Activated CD4-positive, alpha-beta T cell treated with anti-CD3 and anti-CD28 coated beads, Interleukin-2, amount 10 ng/mL, durations not matched to agents 24 days and 14 days (primary cell): ENCODE measurements at places on chromosomes 5 and 9. TPM values are rescaled to one million over a fixed set of nuclear protein-coding genes. Genes with fewer than 3 reads are reported as not detected.

- H3K4me1 ChIP-seq: no peaks in the 10 kb centered on the region
- no peak for DNase-seq
- H3K27ac ChIP-seq: no peak overlapping the region
Observed at GRCh38 chr5:160231783-160232342, 2.6 kb downstream of the FABP6 start.

- H3K4me3 ChIP-seq: no peak overlapping the region
- peaks cover 28% of the 10 kb centered on the region for H3K36me3 ChIP-seq
Observed at GRCh38 chr5:177491429-177491945, 5.9 kb downstream of the PDLIM7 start.

GRCh38 chr9:15277400-15278090 is 29.5 kb downstream of the TTC39B start:
- peaks cover 8% of the 10 kb centered on the region for H3K36me3 ChIP-seq
- DNase-seq: no peak
- no peak overlapping the region for H3K4me3 ChIP-seq
- H3K27ac ChIP-seq: no peak overlapping the region

Gene GOLGA1
- 17.3 and 19.3 TPM in 2 replicates for total RNA-seq

DNA sequence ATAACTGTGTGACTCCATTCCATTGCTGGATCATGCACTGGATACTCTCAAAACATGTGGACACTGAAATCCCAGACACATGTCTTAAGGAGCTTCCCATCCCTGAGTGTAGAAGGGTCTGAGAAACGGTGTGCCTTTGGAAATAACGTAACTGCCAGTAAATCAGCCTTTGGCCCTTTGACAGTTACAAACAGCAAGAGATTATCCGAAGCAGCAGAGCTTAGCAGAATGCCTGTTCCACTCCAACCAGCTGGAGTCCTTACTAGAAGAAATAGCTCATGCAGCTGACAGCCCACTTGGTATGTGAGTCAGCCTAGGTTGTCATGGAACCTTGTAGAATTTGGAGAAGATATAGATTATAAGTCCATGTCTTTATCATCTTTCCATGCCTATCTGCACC is 7.0 kb downstream of the TMEM252 start:
- peaks cover 5% of the 10 kb centered on the region for H3K27me3 ChIP-seq
- no peak overlapping the region for H3K4me3 ChIP-seq
- no peak for DNase-seq
- H3K27ac ChIP-seq: no peak overlapping the region
- no peaks in the 10 kb centered on the region for H3K4me1 ChIP-seq

- H3K36me3 ChIP-seq: no peaks in the 10 kb centered on the region
- no peak overlapping the region for H3K27ac ChIP-seq
- no peak for DNase-seq
- H3K4me1 ChIP-seq: no peaks in the 10 kb centered on the region
- H3K4me3 ChIP-seq: no peak overlapping the region
- no peaks in the 10 kb centered on the region for H3K27me3 ChIP-seq
Observed at GRCh38 chr5:167304834-167305469, 986.5 kb upstream of the WWC1 start.

Gene RASEF
- total RNA-seq: not detected in 2 replicates
